ENCODE measurements at places on chromosomes 1 and 21.

DNA sequence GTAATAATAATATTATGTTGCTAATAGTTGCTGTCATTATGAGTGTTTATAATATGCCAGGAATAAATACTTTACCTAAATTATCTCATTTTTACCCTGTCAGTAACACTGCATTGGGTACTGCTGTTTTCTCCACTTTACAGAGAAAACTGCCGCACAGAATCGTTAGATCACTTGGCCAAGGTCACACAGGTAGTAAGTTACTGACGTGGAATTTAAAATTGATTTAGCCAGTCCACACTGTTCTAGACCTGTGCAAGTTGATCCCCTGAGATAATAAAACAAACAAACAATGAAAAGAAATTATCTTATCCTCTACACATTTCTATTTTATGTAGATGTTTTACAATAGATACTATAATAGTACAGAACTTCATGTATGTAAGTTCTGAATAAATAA, 174.1 kb downstream of the ROR1 start:
- DNase-seq, result no peak

GRCh38 chr1:152752225-152752624, 5.6 kb upstream of the KPRP start:
- no peak for DNase-seq

DNA sequence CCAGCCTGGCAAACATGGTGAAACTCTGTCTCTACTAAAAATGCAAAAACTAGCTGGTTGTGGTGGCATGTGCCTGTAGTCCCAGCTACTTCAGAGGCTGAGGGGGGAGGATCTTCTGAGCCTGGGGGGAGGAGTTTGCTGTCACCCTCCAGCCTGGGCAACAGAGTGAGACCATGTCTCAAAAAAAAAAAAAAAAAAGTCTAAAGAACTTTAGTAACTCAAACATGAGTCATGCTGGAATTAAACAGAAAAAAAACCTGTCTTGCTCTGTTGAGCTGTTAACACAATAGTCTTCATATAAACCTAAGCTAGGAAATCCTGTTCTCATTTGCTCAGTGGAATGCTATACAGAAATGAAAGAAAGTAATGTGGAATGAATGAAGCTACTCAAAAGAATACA, 16.7 kb upstream of the DISP1 start:
- DNase-seq, result no peak

DNA sequence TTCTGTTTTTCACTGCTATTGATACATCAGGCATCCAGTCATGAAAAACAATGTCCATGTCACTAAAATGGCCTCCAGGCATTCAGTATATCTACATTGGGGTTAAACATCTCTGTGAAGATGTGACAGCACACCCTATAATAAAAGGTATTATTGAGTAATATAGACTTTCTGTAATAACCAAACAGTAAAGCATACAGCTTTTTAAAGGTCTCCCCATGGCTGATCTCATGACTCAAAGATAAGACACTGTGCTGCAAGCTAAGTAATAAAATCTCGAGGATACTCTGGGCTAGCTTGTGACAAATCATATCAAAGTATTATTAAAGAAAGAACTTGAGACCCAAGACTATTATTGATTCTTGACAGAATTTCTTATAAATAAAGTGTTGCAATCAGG, 613.1 kb upstream of the PKN2 start:
- no peak for DNase-seq

DNA sequence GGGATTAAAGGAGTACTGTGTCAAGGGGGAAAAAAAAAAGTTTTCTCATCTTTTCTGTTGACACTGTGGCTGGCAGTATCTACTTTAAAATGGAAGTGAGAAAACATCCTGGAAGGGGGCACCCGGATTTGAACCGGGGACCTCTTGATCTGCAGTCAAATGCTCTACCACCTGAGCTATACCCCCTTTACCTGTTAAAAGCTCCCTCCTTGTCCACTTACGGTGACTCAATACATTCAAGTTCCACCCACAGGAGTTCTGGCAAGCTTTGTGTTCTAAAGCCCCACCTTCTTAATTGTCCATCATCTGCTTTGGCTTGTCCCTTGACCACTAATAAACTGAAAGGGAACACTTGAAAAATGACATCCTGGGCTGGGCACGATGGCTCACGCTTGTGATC, 68.2 kb downstream of the FNBP1L start:
- no peak for DNase-seq

DNA sequence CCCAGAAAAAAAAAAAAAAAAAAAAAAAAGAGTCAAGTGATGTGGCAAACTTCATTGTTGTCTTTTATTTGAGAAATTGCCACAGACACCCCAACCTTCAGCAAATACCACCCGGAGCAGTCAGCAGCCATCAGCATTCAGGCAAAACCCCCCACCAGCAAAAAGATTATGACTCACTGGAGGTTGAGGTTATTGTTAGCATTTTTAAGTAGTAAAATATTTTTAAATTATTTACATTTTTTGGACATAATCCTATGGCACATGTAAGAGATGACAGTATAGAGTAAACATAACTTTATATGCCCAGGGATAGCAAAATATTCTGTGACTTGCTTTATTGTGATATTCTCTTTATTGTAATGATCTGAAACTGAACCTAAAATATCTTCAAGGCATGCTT, 95.6 kb downstream of the CENPF start:
- DNase-seq, result no peak

GRCh38 chr1:160652924-160653619, 6.2 kb upstream of the SLAMF1 start:
- no peak for DNase-seq

GRCh38 chr1:235888119-235888643, 21.5 kb upstream of the LYST start:
- DNase-seq, result no peak

GRCh38 chr1:191260056-191260455, 782.4 kb upstream of the BRINP3 start:
- DNase-seq, result no peak

DNA sequence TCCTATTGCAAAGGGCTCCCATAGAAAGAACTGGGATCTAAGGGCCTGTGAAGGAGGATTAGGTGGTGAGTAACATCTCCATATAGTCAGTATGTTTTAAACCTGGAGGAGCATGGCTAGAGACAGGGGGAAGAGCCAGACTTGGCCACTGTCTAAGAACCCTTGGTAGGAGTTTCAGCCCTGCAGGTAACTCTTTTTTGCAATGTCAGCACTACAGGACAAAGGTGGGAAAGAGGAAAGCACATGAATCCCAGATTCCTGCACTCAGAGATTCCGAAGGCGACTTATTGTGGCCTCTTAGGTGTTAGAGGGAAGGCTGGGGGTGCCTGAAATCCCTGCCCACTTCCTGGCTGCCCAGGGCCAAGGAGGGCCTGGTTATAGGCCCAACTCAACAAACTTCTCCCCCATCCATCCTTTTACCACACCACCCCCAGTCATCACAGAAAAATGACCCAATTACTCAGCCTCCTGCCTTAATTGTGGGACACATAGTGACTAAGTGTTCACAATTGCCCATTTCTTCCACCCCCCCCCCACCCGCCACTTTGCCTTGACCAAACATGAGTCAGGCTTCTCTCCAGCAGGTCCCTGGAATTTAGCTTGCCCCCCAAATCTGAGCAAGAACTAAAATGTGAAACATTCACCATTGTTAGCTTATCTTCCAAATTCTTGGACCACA, 1.9 kb upstream of the NTNG1 start:
- DNase-seq, result no peak

DNA sequence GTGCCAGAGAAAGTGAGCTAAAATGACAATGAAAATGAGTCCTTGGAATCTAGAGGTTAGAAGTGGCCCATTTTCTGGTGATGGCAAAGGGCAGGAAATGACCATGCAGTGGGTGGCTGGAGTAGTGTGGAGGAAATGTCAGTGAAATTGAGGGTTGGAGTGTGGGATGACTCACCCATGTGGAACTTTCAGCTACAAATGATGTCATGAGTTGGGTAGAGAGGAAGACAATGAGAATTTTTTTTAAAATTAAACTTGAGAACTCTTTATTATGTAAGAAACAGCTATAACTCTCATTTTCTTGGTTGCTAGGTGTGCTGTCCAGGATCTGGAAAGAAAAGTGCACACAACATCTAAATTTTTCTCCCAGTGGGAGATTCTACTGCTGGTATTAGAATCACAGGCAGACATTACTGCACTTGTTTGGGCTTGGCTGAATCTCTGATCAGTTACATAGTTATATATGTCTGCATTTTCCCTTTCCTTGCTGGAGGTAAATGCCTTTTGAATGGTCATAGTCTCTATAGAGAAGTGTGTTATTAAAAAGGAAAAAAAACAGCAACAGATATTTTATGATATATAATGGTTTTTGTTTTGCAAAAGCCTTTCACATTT, 56.8 kb upstream of the GNG12 start:
- DNase-seq, result no peak

GRCh38 chr1:81492628-81493027, 308.1 kb upstream of the ADGRL2 start:
- no peak for DNase-seq

- no peak for DNase-seq
Observed at GRCh38 chr1:180610556-180611015, 21.2 kb upstream of the XPR1 start.

GRCh38 chr1:201059871-201060555, 36.5 kb upstream of the KIF21B start:
- DNase-seq, result no peak
